ENCODE measurements at places on chromosomes 6 and 20.
A peak's percentile ranks its signal among the peaks of the same experiment; 100 is the strongest.

- no peak for DNase-seq
These were observed 141.3 kb downstream of the TRMT11 start for GRCh38 chr6:126127659-126128058.

DNA sequence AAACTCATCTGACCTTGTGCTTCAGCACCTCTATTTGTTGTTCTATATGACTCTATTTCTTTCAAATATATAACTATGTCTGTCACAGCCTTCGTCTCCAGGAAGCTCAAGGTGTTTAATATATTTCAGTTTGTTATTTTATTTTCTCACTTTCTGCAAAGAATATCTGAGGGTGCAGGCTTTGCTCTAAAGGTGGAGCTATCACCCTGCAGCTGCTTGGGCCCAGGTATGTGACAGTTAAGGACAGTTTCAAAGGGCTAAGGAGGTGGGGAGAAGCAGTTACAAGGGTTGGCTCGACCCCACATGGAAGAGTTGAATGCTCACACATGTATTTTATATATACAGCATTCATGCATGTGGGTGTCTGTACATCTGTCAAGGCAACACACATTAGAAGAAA is 405.6 kb downstream of the BTBD9 start:
- no peak for DNase-seq

DNA sequence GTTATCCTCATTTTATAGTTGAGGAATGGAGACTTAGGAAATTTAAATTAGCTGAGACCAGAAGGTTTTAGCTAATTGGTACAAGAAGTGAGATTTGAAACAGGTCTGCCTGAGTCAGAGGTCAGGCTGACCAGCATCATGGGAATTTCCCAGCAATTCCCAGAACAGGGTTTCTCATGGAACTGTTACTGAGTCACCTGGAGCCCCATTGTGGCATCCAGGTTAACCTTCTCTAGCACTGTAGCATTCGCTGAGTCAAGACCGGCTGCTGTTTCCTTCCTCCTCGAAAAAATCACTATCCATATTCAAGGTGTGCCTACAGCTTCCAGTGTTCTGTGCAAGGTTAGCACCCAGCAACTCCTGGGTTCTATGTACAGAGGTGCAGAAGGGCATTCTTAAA is 238.0 kb upstream of the MAN1A1 start:
- DNase-seq: no peak

- peak; percentile 53 for DNase-seq
These were observed 166.4 kb upstream of the RNF217 start for GRCh38 chr6:124795643-124796463.

- no peak for DNase-seq
These were observed 31.8 kb downstream of the SAMD3 start for GRCh38 chr6:130190701-130191690.

DNA sequence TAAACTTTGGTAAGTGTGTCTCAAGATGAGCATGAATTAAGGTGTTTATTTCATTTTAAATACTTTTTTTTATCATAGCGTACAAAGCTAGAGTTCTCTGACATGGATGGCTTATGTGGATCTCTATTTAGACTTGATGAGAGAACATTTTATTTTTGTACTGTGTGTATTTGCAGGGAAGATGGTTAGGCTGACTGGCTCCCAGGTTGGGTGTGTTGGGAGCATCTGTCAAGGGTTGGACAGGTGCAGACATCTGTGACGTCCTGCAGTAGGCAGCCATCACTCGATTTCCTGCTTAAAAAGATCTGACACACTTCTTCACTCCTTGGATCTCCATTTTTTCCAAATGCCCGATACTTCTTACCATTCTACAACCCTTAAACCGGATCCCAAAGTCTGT is 221.9 kb upstream of the QKI start:
- DNase-seq: no peak
